ENCODE measurements at places on chromosomes 1 and 21.

DNA sequence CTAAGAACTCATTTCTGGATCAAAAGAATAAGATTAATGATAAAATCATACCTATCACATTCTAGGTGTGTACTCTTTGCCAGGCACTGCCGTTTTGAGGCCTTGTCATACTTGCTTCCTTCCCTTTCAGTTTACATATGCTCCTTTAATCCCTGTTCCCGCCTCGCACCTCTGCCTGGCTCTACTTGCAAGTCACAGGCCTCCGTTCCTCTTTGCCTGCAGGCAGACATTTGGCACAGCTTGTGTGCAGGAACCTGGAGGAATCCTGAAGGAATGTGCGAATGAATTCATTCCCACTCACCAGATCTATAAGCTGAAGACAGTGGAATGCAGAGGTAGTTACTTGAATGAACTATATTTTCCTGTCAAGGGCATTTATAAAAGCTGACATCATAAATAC is 13.8 kb downstream of the WLS start:
- no peak for DNase-seq

DNA sequence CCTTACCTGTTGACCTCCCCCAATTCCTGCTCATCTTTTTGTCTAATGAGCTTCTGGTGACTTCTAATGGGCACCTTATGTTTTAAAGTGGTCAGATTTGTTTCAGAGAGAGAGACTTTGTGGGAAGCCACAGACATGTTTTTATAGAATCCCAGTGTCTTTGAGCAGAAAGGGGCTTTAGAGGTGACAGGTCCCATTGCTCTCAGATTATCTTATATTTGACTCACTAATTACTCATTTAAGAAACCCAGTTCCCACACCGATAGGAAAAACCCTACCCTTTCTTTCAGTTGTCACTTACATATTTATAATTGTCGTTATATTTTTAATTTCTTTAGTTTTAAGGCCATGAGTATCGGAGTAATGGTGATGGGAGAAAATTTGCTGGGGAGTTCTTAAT is 215.5 kb downstream of the CAMTA1 start:
- DNase-seq: no peak

GRCh38 chr1:160004001-160004400 is 27.8 kb downstream of the PIGM start:
- no peak for DNase-seq

DNA sequence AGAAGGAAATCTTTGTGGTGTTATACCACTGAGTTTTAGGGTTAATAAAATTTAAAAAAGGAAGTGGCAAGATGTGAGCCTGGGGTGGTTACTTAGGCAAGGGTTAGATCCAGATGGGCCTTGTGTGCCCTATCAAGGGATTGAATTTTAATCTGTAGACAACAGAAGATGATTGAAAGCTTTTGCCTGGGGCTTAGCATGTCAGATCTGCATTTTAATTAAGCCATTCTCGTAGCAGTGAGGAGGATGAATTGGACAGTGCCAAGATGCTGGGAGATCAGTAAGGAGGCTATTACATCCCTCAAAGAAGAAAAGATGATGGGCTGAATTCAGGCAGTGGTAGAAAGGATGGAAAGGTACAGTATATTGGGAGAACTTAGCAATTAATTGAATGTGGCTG is 42.3 kb downstream of the HMGB4 start:
- DNase-seq: no peak

DNA sequence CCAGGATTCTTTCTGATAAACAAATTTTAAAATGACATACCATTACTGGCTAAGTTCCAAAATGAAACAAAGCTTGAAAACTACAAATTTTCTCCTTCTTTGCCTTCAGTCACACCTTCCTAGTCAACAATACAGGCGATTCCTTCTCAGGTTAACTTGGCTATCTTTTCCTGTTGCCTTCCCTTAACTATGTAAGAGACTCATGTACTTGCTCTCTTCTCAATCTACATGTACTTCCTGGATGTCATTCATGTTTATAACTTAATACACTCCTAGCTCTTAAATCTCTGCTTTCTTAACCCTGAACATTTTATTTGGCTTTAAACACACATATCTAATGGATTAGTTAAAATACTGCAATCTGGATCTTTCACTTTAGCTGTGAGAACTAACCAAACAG is 97.0 kb downstream of the COQ8A start:
- no peak for DNase-seq
